ENCODE measurements at places on chromosomes 2 and 18.
A peak's percentile ranks its signal among the peaks of the same experiment; 100 is the strongest.

DNA sequence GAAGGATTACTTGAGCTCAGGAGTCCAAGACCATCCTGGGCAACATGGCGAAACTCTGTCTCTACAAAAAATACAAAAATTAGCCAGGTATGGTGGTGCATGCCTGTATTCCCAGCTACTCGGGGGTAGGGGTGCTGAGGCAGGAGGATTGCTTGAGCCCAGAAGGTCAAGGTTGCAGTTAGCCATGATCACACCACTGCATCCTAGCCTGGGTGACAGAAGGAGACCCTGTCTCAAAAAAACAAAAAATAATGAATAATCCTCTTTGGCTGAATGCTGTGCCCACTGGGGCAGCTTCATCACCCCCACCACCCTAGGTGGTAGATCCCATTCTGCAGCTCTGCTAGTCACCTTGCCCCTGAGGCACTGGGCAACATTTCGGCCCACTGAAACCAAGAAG is 109.4 kb downstream of the ZFP36L2 start:
- DNase-seq, result no peak

GRCh38 chr2:240529344-240529999 is 28.3 kb downstream of the ANKMY1 start:
- no peak for DNase-seq

GRCh38 chr2:191176801-191177438 is 26.1 kb upstream of the STAT4 start:
- DNase-seq, result no peak

DNA sequence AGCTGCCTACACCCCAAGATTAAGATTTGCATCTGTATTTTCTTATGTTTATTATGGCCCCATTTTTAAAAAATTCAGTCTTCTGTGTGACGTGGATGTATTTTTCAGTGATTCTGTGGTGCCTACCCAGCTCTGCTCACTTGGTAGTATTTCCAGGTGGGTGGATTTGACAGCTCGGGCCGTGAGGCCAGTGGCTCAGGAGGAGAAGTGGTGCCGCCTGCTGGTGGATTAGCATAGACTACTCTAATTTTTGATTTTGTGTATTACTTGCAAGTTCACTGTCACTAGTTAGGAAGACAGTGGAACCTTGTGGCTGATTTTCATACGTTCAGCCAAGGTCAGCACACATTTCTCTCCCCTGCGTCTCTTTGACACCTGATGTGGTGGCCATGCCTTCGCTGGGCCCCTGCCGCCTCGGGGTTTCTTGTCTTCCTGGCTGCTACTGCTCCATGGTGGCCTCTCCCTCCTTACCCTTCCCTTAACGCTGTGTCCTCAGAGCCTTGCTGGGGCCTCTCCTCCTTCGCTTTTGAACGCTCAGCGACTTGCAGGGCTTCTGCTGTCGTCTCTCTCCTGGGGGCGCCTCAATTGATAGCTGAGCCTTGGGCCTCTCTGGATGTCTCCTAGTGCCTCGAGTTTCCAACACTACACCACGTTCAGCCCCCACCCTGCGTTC is 89.4 kb downstream of the DGKD start:
- peak; percentile 74 for DNase-seq

DNA sequence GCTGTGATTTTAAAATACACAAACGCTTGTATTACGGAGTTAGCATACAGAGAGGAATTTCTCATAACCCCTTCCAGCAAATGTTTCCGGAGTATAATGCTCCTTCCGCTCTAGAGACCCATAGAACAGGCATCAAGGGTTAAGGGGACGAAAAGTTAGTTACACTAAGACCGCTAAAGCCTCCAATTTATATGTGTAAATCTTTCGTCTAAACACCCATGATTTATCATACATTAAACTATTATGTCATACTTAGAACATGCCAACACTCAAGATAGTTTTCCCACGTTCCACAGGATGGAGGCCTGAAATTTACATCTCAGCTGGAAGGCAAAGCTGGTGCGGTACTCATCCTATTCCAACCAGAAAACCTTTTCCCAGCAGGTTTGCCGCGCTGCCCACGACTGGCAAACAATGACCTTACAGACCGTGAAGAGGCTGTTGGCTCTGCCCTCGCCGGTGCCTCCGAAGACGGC is 650 bp downstream of the ORMDL1 start:
- peak; percentile 41 for DNase-seq

DNA sequence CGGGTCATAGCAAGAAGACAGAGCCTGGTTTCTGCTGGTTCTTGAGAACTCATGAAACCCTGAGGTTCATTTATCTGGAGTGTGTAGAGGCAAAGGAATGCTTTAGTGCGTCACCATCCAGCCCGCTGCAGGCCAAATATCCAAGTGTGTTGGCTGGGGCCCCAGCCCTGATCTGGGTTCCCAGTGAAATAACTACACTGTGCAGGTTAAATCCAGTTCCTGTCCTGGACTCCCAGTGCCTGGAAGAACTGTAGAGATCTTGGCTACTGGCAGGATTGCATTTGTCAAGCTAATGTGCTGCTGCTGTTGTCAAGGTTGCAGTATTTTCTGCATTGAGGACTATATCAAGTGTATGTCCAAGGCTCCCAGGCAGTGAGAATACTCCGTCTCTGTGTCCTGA is 89.9 kb downstream of the MAPK4 start:
- DNase-seq, result no peak

DNA sequence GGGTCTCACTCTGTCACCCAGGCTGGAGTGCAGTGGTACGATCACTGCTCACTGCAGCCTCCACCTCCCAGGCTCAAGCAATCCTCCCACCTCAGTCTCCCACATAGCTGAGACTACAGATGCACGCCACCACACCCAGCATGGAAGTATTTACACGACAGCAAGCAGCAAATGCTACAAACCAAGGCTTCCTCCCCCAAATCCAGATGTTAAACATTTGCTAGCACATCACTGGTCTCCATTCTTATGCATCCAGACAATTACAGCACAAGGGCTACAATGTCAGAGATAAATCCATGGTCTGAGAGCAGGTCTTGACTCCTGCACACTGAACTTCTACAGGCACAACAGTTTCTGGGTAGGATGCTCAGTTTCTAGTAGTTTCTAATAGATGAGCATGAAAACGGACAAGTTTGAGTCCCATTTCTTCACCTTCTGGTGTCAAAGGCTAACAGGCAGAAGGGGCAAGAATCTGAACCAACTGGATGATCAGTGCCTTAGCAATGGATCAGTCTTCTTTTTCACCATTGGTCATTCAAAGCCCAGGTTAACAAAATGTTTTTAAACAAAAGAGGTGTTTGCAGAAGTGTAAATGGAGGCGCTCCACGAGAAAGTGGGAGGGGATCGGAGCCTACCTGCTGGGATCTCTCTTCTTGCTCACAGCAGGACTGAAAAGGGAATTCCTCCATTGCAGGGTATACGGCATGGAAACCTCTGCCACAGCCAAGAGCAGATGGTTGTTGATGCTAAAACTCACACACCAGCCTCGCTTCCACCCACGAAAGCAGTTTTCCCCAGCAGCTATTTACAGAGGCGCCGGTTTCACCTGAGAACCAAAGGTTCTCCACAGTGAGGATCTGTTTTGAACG is 135.0 kb upstream of the ARL4C start:
- DNase-seq, result no peak

- DNase-seq, result no peak
Observed at GRCh38 chr2:1567556-1568344, 154.5 kb downstream of the TPO start.

GRCh38 chr18:48732767-48733424 is 194.1 kb downstream of the CTIF start:
- DNase-seq, result peak; percentile 28

- DNase-seq, result no peak
Observed at GRCh38 chr18:79484661-79485621, 89.2 kb downstream of the NFATC1 start.

All from suppressor macrophage treated with lipopolysaccharide for 4 hours (primary cell).